ENCODE measurements at places on chromosomes 7 and 10.

GRCh38 chr7:48901966-48902365 is 22.4 kb upstream of the CDC14C start:
- DNase-seq, result no peak

- DNase-seq, result no peak
Measured at GRCh38 chr7:137691566-137691965, 155.2 kb downstream of the DGKI start.

DNA sequence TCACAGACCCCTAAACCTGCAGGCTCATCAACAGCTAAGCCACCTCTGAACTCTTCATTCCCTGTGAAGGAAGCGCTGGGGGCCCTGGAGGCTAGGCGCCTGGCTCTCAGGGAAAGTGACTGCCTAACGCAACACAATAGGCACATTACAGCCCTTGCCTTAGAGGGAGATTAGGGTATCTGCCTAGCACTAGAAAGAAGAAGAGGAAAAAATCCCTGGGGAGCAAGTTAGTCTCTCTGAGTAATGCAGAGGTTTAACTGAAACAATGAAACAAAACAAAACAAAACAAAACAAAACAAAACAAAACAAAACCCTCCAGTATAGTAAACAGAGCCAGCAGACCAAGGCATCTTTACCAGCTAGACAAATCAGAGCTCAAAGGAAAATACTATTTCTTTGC is 2.6 kb downstream of the ZNF777 start:
- no peak for DNase-seq

DNA sequence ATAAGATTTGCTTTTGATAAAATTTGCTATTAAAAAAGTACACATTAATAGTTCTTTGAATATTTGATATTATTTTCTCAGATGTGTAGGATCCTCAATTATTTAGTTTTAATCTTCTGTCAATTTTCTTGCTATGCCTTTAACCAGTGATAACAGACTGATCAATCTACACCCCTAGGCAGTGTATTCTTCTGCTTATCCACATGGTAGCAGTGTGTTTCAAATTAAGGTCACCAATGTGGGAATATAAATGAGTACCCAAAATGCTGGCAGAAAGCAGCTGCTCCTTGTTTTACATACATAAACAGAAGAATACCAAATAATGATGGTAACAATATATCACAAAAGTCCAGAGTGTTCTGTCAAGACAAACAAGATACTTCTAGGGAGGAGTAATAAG is 87.0 kb downstream of the SKAP2 start:
- DNase-seq, result no peak

- DNase-seq, result no peak
Measured at GRCh38 chr10:129459762-129460539, 7.1 kb upstream of the MGMT start.

DNA sequence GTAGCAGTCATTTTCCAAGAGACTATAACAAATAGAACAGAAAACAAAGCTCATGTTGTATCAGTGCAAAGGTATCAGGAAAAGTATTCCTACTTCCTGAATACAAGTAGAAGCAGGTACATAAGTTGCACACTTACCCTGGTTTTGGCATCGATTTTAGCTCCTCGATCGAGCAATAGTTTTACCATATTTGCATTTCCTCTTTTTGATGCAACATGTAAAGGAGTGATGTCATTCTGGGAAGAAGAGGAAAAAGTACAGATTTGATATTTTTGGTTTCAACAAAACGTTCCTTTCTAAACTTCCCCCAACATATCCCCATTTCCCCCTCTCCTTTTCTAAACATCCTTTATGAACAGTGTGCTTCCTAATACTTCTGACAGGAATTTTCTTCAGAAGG is 155.1 kb downstream of the ANK3 start:
- DNase-seq, result no peak

DNA sequence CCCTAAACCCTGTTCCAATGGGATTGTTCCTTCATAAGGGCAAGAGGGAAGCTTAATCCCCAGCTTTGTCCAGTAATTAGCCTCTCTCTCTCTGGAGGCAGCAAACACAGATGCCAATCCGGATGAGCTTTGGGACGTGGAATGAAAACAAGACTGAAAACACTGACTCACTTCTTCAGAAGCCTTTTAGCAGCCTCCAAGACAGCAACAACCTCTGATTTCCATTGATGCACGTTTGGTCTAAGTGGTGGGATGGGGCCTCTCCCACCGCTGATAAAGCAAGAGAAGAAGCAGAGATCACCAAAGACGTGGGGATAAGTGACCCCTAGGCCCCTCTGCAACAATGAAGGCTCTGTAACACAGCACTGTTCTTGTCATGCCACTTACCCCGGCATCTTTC is 5.8 kb upstream of the GFRA1 start:
- DNase-seq, result no peak

- DNase-seq, result no peak
Measured at GRCh38 chr7:136146925-136147324, 169.8 kb upstream of the MTPN start.

DNA sequence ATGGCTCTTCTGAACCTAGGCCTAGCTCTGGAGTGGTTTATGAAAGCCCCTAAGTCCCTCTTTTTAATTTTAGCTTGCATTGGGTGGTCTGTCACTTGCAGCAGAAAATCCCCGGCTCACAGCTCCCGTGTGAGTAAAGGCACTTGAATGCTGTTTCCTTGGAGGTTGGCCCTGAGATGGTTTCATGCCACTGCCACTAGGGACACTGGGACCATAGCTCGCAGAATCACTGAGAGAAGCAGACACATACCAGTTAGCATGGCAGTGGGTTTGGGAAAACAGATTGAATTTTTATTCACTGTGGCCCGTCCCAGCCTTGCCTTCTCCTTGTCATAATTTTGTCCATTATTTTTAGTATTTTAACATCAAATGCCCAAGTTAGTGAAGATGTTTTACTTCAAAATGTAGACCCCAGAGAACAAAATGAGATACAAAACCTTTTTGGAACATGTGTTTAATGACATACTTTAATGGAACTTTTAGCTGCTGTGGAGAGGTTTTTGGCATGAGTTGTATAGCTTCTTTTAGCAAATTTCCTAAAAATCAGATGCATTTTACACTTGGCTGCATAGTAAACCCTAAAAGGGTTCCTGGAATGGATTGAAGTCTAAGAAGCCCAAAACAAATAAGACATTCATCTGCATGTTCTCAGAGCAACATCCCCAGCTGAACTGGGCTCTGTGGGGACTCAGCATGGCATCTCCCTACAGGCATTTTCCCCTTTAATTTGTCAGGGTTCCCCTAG is 259.7 kb upstream of the PITRM1 start:
- no peak for DNase-seq

DNA sequence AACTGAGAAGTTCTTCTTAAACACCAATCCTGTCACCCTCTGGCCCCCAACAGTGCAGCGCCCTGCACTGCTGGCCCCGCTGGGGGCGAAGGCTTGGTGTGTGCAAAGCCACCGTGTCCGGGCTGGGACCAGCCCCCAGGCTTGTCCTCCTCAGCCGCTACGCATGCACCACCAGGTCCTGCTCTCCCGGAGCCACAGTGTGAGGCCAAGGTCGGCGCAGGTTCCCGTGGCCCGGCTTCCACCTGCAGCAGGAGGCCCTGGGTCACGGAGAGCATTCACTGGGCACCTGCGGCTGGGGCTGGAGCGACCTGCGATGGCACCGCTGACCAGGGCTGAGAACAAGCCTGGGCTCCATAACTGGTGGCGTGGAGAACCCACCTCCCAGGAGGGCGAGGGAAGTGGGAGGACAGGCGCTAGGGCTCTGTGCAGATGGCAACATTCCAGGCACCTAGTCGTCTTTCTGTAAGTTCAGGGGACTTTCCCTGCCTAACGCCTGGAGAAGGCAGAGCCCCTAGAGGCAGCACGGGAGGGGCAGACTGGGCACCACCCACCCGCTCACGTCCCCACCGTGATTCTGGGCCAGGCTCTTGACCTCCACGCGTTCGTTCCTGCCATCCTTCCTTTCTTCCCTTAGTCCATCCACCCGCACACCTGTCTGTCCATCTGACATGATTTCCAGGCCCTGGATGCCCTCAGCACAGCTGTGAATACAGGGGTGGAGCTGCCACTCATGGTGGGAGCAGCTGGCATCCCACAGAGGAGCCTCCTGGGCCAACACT is 271.6 kb downstream of the ELFN1 start:
- DNase-seq, result no peak

DNA sequence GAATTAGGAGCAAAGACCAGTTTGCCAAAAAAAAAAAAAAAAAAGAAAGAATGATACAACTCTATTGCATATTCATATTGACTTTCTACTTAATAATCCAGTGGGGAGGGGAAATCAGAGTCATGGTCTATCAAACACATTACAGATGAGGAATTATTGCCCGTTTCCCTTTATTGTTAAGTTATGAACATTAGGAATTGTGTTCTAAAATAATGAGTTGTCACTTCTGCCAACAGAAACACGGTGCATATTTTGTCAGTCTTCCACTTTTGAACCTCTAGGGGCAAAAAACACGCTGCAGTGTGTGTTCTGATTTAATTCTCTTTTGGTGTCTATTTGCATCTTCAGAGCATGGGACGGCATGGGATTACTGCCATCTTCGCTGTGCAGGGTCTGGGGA is 115.7 kb upstream of the RHOBTB1 start:
- no peak for DNase-seq

GRCh38 chr7:55432939-55433784 is 68.0 kb downstream of the LANCL2 start:
- no peak for DNase-seq

GRCh38 chr10:59585046-59585700 is 124.5 kb downstream of the SLC16A9 start:
- DNase-seq, result no peak

DNA sequence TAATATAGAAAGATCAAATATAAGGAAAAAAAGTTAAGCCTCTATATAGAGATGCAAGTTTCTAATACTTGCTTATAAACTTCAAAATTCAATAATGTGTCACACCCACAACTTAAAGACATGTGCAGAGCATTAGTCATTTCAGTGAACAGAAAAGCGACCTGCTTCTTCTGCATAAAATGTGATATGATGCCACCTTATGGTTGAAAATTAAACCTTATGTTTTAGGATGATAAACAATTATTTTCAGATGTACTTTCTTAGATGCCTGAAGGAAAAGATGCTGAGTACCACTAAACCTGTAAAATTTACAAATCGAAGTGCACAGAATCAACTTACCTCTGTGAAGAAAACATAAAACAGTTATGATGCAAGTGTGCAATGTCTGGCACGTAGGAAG is 96.0 kb downstream of the MTERF1 start:
- no peak for DNase-seq

GRCh38 chr7:47480576-47481538 is 101.1 kb downstream of the TNS3 start:
- DNase-seq, result no peak

- DNase-seq, result no peak
Measured at GRCh38 chr7:106813705-106814305, 51.3 kb upstream of the PIK3CG start.

DNA sequence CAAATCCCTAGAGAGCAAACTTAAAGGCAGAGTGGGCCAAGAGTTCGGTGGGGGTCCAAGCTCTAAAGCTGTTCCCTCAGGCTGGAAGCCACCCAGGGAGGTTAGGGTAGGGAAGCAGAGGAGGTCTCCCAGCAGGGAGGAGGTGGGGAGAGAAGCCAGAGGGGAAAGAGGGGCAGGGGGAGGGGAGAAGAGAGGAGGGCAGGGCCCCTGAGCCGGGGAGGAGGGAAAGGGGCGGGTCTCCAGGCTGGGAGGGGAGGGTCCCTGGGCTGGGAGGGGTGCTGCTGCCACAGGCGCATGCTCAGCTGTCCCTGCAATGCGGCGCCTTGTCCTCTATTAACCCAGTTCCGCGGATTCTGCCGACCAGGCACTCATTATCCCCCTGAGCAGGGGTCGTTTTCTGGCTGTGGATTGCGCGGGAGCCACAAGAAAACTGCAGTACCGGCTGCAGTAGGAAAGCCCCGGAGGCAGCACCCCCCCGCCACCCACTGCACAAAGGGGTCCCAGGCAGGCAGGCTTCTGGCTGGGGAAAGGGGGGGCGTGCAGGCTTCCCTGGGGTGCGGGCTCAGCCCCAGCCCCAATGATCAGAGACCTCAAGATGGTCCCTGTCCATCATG is 49.3 kb downstream of the CAMK2B start:
- DNase-seq, result peak; percentile 74

GRCh38 chr10:1063232-1063865 is 7.2 kb downstream of the WDR37 start:
- DNase-seq, result no peak

DNA sequence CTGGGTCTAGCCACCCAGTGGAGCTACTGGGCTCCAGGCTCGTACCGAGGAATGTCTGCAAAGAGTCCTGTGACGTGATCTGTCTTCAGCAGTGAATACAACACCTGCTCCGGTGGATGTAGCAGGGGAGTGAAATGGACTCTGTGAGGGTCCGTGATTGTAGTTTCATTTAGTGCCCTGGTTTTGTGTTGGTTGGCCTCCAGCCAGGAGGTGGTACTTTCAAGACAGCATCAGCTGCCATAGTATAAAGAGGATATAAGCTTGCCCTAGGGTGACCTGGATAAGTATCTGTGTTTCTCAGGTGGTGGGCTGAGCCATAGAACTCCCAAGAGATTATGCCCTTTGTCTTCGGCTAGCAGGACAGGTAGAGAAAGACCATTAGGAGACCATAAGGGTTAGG is 24.6 kb upstream of the WNT2 start:
- DNase-seq, result no peak

Measured in femur (tissue), 1 donor.